ENCODE measurements at places on chromosomes 13 and 19.

DNA sequence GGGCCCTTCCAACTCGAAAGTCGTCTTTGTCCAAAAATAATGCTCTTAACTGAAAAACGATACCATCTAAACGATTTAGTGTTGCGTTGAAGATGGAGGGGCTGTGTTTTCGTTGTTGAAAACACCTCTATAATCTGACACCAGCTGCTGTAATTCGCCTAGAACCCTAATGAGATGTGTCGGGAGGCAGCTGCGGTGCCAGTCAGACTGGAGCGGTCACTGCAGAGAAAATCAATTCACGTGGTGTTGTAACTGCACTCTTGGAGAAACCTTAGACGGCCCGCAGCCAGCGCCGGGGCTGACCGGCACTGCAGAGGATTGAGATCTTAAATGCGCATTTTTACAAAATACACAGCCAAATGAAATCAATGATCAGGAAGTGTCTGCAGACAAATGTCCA lies 339.1 kb downstream of the ZNF536 start:
- DNase-seq: no peak

GRCh38 chr13:34567597-34567996 lies 374.5 kb upstream of the NBEA start:
- no peak for DNase-seq

GRCh38 chr19:49802836-49803528 lies 10.1 kb downstream of the FUZ start:
- no peak for DNase-seq

GRCh38 chr13:40447857-40448256 lies 218.6 kb downstream of the FOXO1 start:
- DNase-seq: no peak

DNA sequence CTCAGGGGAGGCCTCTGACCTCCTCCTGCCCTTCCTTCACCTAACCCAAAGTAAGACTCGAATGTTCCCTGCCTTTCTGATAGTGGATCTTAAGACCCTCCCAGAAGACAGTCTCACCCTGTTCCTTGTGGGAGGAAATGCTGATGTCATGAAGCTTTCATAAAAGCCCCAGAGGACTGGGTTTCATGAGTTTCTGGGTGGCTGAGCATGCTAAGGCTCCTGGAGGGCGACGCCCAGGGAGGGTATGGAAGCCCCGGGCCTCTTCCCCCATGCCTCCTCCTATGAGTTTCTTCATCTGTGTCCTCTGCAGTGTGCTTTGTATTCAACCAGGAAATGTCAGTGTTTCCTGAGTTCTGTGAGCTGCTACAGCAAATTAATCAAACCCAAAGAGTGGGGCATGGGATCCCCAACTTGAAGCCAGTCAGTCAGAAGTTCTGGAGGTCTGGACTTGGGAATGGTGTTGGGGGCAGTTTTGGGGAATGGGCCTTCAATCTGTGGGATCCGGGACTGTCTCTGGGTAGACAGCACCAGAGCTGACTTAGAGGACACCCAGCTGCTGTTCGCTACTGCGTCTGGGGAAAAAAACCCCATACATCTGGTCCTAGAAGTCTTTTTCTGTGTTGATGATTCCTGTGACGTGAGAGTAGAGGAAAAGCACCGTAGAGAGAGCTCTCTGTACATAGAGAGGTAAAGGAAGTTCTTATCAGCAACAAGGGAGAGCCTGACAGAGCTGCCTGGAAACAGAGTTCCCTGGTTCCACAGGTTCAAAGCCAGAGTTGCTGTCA lies 2.0 kb upstream of the LILRB2 start:
- no peak for DNase-seq

DNA sequence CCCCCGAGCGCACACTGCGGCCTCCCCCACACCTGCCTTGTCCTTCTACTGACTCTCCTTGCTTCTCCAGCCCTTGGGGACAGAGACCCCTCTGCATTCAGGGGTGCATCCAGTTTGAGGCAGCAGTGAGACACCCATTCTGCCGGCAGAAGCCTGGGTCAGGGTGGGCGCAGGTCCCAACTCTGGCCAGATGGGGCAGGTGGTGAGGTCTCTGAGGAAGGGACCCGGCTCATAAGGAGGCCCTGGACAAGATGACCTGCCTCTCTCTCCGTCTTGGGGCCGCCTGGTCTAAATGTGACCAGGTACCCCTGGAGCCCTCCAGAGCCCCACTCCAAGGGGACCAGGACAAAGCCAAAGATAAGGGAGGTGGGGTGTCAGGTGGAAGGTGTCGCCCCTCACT lies 6.1 kb downstream of the CHERP start:
- DNase-seq: no peak

DNA sequence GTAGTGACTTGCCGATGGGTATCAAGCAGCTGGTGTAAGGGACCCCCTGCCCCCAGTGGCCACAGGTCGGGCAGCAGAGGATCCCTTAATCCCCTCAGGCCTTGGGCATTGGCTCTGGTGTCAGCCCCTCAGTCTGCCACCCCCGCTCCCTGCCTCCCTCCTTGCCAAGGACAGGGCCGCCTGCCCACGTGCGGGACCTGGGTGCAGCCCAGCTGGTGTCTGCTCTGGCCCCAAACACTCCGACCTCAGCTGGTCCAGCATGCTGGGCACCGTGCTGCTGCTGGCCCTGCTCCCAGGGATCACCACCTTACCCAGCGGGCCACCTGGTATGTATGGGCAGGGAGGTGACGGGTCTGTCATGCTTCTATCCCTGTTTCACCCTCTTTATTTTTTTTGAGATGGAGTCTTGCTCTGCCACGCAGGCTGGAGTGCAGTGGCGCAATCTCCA lies at the start of gene TGFBR3L:
TSS of gene TGFBR3L (plus strand) at position 233 of the 448 bp plus-strand sequence.
- DNase-seq: no peak

DNA sequence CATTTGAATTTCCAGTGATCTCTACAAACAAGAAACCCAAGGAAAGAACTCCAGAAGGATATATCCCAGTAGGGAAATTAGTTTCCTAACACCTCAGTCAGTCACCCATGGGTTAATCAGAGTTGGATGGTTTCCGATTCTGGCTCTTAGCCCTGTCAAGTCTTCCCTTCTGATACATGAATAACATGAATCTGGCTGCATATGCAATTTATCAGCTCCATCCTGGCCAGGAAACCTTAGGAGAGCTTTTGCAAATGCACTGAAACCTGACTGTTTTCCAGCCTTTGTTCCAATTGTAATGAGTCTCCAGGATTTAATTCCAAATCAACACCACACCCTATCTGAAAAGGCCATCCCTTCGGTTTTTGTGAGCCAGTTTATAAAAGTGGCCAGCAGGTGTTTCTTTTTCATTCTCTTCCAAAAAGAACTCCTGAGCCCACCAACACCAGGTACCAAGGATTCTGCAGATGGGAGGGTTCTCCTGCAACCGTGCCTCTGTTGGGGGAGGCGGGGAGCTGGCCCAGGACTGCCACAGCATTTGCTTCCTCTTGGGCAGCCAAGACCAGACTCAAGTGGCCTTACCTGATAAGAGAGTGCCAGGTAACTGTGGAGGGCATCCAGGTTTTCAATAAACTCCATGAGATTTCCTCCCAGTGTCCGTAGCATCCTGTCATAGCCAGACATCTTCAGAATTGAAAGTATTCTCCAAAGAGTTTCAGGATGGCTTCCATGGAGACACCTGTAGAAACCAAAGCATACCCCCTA lies 77.5 kb downstream of the C13orf42 start:
- DNase-seq: no peak

Data from kidney tubule cell (primary cell).